Umbilical cord (tissue), 2 donors: ENCODE measurements at places on chromosomes 3 and 15. TPM values are rescaled to one million over a fixed set of nuclear protein-coding genes. Genes with fewer than 3 reads are reported as not detected.

DNA sequence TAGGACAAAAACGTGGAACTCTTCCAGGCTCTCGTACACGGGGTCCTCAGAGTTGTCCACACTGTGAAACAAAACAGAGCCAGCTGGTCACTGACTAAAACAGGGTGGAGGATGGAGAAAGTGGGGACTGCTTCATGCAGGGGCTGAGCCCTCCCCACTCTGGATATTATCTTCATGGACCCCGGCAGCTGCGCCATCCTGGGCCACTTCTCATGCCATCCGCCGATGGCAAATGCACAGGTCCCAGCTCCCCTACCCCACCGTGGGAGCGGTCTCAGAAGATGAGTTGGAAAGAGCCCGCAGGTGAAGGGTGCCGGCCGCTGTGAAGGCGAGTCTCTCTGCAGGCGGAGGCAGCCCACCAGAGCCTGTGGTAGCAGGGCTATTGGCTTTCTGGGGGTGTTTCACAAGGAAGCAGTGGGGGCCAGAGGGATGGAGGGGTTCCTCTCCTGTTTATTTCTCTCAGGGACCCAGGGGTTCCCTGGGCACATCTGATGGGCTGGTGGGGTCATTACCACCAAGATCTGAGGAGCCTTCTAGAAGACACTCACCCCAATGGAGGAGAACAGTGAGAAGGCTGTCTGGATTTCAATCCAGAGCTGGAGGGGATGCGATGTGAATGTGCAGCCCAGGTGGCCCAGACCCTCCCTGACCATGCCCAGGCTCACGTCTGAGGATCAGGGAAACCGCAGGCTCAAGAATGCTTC is 177.3 kb downstream of the KLF13 start:
- no peak for DNase-seq

DNA sequence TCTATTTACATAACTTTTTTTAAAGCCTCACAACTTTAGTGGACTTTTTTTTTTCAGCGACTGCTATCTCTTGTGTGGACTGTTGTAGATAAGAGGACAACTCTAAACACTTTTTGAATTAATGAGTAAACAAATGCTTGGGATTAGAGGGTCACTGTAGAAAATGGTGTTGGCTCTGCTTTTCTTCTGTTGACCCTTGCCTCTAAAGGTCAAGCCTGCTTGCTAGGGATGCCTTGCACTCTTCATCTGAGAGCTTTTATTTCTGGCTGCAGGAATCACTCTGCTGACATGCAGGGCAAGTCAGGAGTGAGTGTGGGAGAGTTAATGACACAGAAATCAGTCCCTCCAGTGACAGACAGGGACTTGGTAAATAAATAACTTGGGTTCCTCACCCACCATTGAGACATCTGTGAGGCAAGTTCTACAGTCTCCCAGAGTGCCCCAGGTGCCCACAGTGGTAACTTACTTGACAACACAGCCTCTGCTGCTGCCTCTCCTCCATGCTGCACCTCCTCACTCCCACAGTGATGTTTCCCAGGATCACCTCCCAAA is 390.1 kb downstream of the IL20RB start:
- DNase-seq, result no peak

DNA sequence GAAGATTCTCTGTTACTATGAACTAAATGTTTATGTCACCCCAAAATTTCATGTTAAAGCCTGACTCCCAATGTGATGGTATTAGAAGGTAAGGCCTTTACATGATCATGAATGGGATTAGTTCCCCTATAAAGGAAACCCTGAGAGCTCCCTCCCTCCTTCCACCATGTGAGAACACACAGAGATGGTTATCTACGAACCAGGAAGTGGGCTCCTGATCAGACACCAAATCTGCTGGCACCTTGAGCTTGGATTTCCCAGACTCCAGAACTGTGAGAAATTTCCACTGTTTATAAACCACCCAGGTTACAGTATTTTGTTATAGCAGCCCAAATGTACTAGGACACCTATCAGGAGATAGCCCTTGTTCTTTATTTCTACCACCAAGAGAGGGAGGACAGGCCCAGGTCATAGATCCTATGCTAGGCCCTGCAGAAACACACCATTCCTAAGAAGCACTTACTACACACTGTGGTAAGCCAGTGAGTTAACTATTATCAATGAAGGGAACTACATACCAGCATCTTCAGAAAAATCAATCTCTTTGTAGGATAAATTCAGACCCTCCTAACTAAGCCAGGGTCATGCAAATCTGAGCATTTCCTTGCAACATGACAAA is 59.0 kb downstream of the PRKAR2A start:
- DNase-seq, result no peak

DNA sequence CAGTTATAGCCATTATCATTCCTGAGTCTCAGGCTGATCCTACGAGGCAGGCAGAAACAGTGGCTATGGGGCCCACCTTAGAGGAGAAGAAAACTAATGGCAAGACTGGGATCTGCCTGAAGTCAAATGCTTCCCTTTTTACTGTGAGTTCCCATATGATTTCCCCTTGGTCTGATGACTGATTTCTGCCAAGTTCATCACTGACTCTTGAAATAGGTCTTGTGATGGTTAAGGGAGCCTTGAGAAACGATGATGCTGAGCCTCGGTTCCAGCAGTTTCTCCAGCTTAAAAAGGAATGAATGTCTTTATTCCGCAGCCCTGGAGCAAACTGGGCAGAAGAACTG is 29.4 kb upstream of the LDHAL6B start:
- peak; percentile 35 for DNase-seq

GRCh38 chr3:33054100-33055092 is 42.5 kb downstream of the GLB1 start:
- DNase-seq, result no peak

GRCh38 chr3:193145248-193145647 is 95.8 kb upstream of the PLAAT1 start:
- peak; percentile 14 for DNase-seq

GRCh38 chr3:128348805-128349531 is 117.7 kb downstream of the DNAJB8 start:
- peak; percentile 32 for DNase-seq

GRCh38 chr3:105619651-105620050 is 249.2 kb downstream of the CBLB start:
- DNase-seq, result no peak

DNA sequence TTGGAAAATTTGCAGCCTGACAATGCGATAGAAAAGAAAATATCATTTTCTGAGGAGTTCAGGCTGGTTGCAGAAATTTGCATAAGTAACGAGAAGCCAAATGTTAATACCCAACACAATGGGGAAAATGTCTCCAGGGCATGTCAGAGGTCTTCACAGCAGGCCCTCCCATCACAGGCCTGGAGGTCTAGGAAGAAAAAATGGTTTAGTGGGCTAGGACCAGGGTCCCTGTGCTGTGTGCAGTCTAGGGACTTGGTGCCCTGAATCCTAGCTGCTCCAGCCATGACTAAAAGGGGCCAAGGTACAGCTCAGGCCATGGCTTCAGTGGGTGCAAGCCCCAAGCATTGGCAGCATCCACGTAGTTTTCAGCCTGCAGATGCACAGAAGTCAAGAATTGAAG is 14.5 kb upstream of the AP4E1 start:
- no peak for DNase-seq

- DNase-seq, result no peak
Observed at GRCh38 chr3:3648988-3649679, 150.1 kb upstream of the LRRN1 start.

GRCh38 chr3:58434168-58434504 is 504 bp upstream of the PDHB start:
- DNase-seq, result no peak

DNA sequence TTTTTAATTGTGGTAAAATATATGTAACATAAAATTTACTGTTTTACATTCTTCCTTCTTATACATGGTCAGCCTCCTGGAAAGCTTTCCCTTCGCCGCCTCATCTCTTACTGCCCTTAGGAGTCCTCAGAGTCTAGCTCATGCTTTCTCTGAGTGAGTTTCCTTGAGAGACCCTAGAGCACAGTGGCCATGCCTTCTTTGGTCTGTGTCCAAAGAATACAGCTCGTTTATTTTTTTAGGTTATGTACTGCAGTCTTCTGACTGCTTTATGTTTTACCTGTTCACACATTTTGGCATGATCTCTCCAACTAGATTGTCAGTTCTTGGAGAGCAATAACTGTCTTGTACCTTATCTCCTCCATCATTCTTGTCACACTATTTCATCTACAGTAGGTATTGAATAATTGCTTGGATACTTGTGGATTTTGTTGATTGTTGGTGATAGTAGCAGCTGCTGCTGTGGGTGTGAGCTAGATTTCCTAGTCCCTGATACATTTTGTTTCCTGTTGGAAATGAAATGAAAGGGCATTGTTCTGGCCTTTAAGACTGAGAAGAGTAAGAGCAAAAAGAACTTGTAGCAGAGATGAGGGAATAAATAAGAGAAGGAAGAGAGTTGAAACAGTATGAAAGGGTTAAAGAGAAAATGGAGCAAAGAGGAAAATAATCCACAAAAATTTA is 10.9 kb downstream of the ARIH2 start:
- DNase-seq, result no peak

GRCh38 chr3:189897406-189897805 is 223.3 kb downstream of the P3H2 start:
- DNase-seq, result no peak

DNA sequence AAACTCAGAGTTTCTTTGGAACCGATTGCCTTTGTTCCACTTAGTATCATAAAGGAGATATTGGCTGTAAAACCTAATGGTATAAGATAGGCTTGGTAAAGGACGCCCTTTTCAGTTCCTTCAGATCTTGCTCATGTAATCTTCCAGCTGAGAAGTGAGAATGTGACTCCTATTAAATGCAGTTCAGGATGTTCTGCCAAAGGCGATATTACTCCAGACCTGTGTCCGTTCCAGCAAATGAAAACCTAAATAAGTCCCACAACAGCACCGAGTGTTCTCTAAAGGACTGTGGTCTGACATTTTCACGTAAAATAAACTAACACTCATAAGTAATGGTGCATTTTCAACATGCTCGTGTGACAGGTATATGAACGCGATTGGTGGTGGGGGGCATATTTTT is 276.2 kb downstream of the FEZF2 start:
- no peak for DNase-seq

DNA sequence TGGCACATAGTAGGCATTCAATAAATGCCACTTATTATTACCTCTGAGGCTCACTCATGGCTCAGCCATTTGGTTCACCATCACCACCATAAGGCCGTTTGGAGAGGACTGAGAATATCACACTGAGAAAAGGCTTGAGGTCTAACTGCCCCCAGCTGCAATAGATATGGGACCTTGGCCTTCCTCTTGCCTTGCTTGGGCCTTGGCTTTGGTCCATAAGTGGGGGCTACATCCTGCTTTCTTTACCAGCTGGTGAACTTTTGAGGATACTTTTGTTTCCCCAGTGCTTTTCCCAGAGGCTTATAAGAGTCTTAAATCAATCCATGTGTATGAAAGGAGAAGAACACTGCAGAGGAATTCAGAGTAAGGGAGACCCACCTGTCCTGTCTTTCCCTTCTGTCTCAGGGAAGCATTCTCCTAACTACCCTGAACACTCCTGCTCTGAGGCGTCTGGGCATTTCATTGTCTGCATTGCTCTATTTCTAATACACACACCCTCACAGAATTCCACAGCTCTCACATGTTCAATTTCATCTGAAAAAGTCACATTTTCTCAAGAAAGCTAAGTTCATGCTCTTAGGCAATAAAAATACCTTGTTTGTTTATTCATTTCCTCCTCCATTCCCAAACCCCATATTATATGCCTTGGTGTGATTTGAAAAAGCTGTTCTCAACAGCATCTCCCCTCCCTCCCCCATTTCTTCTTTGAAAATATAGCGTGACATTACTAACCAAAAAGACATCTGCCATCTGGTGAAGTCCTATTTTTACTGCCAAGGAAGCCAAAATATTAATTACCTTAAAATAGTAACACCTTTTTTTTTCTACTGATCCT is 22.5 kb upstream of the KCNMB2 start:
- DNase-seq, result no peak

DNA sequence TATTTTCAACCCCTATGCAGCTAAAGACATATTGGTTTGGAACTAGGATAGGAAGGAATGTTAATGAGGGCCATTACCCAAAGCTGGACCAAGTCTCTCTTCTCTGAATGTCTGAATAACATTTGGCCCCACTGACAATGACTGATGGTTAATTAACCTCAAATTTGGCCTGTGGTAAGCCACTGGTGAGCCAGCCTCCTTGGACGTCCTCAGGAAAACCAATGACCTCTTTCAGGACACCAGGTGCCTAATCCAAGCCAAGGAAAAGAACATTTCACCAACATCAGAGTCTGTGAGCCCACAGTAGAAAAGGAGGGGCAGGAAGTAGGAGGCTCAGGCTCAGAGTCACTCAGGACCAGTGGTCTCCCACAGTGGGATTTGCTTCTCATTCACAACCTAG is 56.4 kb upstream of the ETV5 start:
- no peak for DNase-seq

- no peak for DNase-seq
Observed at GRCh38 chr3:9399337-9399703, 1.9 kb downstream of the SETD5 start.

DNA sequence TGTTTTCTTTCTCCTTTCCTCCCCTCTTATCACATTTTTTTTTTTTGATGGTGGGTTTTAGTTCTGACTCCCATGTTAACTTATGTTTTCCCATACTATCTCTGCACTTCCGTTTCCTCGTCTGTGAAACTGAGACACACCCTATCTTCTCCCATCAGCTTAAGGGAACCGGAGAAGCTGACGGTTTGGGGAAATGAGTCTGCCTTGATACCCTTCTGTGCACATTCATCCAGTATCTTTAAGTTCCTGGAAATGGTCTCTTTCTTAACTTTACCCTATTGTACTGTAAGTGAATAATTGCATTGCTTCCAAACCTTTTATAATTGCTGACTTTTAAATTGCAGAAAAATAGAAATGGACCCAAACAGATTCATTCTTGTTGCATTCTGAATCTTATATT is 26.2 kb upstream of the CFAP161 start:
- no peak for DNase-seq

GRCh38 chr3:138747225-138747624 is 87.5 kb downstream of the PIK3CB start:
- no peak for DNase-seq

DNA sequence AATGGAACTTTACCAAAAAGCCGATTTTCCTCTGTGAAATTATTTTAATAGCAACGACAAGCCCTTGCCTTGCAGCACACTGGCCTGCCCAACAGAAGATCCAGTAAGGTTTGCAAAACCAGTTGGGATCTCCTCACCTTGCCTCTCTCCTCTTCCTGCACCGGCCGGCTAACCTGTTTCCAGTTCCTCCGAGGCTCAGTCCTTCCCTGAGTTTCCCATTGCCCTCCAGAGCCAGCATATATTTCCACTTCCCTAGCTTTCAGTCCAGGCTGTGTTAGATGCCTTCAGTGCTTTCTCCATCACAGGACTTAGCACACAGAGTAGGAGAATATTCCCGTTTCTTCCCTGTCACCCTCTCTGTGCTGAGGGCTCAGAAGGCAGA is 60.3 kb downstream of the NOX5 start:
- peak; percentile 37 for DNase-seq

- DNase-seq, result no peak
Observed at GRCh38 chr3:4053975-4054374, 249.2 kb upstream of the SETMAR start.

Gene SLC9C1
- total RNA-seq, result 4.1 TPM

Gene KBTBD13
- not detected for total RNA-seq

Gene PLA2G4D
- total RNA-seq, result 0.48 TPM

Gene KCNMB3
- 8.2 TPM for total RNA-seq

Gene PLIN1
- total RNA-seq, result 2.2 TPM

Gene SGO1
- 6.7 TPM for total RNA-seq

Gene TIMP4
- 6.7 TPM for total RNA-seq

Gene MKRN2OS
- total RNA-seq, result 4.1 TPM

Gene XCR1
- total RNA-seq, result 0.24 TPM

Gene CCR3
- 41.7 TPM for total RNA-seq

Gene RSRC1
- 82.1 TPM for total RNA-seq
